ENCODE measurements at places on chromosomes 3 and 15.

DNA sequence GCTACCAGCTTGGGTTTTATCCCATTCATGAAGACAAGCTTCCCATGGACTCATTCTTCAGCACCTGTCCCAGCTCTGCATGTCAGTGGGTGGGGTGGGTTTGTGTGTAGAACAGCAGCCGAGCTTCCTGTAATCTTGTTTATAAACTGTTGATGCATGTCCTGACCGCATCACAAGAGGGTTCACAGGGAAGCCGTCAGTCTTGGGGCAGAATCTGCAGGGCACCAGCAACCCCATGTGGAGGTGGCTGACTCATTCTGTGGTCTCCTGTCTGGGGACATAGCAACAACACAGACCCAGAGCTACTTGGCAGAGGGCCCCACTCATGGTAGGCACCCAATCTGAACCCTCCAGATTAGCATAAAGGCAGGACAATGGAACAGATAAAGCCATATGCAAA lies 35.6 kb downstream of the DAPK2 start:
- DNase-seq: peak; percentile 90

- peak; percentile 51 for DNase-seq
These were observed 13.4 kb downstream of the CIDEC start for GRCh38 chr3:9866639-9867038.

- peak; percentile 58 for DNase-seq
These were observed 3.3 kb downstream of the TUBGCP5 start for GRCh38 chr15:23035964-23036566.

DNA sequence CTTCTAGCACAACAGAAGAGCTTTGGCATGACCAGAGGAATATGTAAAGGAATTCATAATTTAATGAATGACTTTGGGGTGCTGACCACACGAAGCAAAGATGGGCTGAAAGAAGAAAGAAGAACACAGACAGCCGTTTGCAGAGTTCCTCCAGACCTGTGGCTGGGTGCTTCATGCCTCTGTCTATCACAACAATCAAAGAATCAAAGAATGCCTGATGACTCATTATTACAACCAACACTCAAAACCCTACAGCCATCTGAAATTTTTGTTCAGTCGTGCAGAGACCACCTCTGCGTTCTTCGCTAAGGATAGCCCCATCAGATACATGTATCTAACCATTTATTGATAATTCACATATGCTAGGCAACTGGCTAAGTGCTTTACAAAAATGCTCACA lies 129.0 kb upstream of the PRICKLE2 start:
- peak; percentile 48 for DNase-seq

GRCh38 chr15:94174399-94174802 lies 57.0 kb upstream of the MCTP2 start:
- peak; percentile 62 for DNase-seq
